ENCODE measurements at places on chromosomes 2 and 18. TPM values are rescaled to one million over a fixed set of nuclear protein-coding genes. Genes with fewer than 3 reads are reported as not detected.

- peak; percentile 89 for DNase-seq
Observed at GRCh38 chr2:238684362-238685326, 163.2 kb upstream of the TWIST2 start.

GRCh38 chr2:64711252-64711800 is 57.6 kb upstream of the SERTAD2 start:
- DNase-seq = no peak

DNA sequence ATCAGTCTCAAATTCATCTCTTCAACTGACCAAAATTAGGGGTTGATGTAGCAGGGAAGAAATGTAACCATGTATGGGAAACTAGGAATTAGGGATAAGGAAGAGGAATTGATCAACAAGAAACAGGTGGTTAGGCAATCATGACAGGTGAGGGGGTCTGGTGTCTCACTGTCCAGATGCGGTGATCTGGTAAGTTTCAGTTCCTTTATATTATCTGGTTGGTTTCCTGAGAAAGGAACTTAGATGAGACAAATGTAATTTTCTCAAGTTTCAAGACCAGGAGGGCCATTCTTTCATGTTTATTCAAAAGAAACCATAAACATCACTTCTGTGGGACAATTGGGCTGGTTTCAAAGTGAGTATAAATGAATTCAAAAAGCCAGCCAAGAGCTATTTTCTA is 306.2 kb upstream of the KCNJ3 start:
- DNase-seq = no peak

GRCh38 chr2:204037286-204037685 is 100.7 kb downstream of the ICOS start:
- DNase-seq = no peak

GRCh38 chr2:172214252-172214651 is 111.6 kb upstream of the DLX2 start:
- no peak for DNase-seq

- no peak for DNase-seq
Observed at GRCh38 chr18:6313415-6313814, 101.3 kb downstream of the L3MBTL4 start.

DNA sequence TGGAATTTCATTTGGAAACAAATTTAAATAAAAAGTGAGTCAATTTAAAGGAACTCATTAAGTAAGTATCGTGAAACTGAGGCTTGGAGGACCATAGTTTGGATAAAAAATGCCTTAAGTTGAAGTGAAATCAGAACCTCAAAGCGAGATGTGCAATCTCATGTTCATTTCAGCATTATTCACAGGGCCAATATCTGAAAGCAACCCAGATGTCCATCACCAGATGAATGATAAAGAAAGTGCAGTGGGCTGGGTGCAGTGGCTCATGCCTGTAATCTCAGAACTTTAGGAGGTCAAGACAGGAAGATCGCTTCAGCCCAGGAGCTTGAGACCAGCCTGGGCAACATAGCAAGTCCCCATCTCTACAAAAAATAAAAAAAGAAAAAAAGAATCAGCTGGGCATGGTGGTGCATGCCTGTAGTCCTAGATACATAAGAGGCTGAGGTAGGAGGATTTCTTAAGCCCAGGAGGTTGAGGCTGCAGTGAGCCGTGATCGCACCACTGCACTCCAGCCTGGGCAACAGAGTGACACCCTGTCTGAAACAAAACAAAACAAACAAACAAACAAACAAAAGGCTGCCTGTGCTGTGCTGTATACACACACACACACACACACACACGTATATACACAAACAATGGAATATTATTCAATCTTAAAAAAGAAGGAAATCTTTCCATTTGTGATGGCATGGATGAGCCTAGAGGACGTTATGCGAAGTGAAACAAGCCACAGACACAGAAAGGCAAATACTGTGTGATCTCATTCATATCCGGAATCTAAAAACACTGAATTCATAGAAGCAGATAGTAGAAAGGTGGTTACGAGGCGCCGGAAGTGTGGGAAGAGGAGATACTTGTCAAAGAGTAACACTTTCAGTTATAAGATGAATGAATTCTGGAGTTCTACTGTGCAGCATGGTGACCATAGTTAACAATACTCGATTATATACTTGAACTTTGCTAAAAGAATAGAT is 14.5 kb downstream of the SH3RF3 start:
- DNase-seq = no peak

GRCh38 chr2:214575465-214575864 is 164.6 kb downstream of the VWC2L start:
- no peak for DNase-seq

DNA sequence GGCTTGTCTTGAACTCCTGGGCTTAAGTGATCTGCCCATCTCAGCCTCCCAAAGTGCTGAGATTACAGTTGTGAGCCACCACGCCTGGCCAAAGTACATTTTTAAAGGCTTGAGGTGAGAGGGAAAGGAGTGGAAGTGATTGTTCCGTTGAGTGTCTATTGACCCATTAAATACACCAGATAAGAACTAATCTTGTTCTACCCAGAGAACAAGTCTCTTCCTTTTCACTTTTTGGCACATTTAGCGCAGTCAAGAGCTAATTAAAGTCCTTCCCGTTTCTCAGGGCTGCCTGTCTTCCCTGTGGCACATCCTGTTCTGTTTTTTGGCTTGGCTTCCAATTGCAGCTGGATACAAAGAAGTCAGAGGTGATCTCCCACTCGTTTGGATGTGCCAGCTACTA is 172.3 kb downstream of the ALPK2 start:
- DNase-seq = no peak

DNA sequence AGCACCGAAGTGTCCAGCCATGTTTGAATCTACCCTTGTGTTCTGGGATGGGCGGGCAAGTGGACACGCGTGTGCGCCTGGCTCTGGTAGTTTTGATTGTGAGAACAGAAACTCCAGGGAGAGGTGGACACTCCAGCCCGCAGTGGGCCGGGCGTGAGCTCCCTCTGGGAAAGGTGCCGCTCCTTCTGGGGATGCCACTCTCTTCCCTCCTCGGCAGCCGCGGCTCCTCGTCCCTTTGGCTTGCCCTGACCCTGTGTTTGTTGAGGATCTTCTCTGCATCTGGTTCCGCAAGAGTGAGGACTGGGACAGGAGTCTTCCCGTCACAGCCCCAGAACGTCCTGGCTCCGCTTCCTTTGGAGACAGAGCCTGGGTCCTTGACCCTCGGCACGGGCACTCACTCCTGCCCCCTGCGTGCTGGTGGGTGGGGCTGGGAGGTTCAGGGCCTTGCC is 1.3 kb downstream of the CTDP1 start:
- DNase-seq = no peak

DNA sequence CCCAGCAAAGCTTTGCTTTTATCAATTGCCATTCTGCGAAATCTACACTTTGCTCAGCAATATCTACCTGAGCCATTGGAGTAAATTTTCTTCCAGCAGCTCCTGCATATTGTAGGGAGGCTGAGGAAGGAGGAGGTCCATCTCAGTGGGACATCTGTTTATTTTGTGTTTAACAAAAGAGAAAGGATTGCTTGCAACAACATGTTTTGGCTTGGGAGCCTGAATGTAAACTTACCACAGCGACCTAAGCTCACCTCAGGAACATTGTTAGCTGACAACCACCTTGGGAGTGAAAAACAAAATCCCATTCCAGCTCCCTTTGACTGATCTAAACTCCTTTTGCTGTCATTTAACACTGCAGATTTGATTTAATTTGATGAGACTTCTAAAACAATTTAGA is 356.1 kb downstream of the SS18 start:
- DNase-seq = no peak

Gene GALR1
- total RNA-seq = not detected

Gene ERFE
- total RNA-seq = 11.1 TPM

Gene FSHR
- not detected for total RNA-seq

Gene HMSD
- total RNA-seq = not detected

Gene CNTNAP5
- total RNA-seq = not detected

Gene TMEM178A
- not detected for total RNA-seq

Gene ZNF385B
- total RNA-seq = not detected

Gene COL3A1
- total RNA-seq = 106 TPM

Gene PRSS56
- not detected for total RNA-seq

Gene PPP3R1
- total RNA-seq = 47.5 TPM

Gene SLC4A3
- 4.9 TPM for total RNA-seq
